SHP77 treated with DMSO at 0.1 percent for 48 hours (cell line): ENCODE measurements at places on chromosomes 4 and X.

- no peak for DNase-seq
These were observed 374.5 kb upstream of the FMR1 start for GRCh38 chrX:147537172-147537571.

- no peak for DNase-seq
These were observed 330.3 kb downstream of the BCOR start for GRCh38 chrX:39767446-39767845.

DNA sequence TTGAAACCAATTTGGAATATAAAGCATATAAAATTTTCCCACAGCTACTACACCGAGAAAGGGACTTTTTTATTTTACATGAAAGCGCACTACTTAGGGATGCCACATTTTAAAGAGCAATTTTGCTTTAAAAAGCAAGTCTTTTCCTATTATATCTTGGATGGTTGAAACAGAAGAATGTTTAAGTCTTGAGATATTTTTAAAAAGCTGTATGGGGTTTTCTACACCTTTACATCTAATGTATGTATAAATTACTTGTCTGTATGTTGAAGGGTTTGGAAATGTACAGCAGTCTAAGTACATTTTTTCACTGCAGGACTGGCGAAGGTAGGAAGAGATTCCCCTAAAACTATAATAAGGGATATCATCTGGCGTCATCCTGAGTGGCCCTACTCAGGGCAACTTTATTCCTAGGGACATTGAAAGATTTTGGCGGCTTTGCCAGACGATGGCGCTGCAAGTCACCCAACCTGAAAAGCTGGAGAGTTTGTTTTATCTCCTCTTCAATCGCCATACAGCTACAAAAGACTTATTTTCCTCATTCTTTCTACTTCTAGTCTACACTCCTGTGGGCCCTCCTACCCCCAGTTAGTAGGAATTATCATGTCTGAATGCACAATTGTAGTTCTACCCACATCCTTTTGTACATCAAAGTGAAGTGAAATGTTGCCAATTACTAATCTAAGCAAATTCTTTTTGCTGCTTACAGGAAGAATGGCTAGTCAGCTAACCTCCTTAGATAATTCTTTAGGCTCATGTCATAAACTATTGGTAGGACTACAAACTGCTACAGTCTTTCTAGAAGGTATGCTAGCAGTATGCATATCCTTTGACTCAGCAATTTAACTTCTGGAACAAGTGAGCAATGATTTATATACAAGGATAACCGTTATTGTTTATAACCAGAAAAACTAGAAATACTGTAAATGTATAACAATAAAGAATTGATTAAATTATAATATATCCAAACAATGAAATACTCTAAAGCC lies 782 bp upstream of the NEK1 start:
- DNase-seq = peak; percentile 78

- no peak for DNase-seq
These were observed 48.0 kb downstream of the TXK start for GRCh38 chr4:48085821-48086589.

DNA sequence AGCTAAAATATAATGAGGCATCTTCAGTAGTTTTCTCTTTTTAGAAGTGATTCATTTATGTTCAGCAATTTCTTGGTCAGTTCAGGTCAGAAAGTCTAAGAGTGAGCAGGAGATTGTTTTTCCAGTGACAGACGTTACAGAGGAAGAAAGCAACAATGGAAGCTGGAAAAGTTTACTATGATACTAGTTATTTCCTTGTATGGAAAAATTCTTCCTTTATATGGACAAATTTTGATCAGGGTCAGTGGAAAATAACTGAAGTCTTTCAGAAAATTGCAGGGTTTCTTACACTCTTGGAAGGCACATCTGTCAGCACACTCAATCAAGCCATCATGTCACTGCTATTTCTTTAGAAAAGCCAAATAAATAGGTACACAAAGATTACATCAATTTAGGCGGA lies 1120.7 kb downstream of the FAT4 start:
- DNase-seq = no peak

- no peak for DNase-seq
These were observed 255.6 kb downstream of the NDST4 start for GRCh38 chr4:114857831-114858230.

- no peak for DNase-seq
These were observed 111.3 kb downstream of the KLHL8 start for GRCh38 chr4:87109121-87109520.
